ENCODE measurements at places on chromosomes 5 and 9.
A peak's percentile ranks its signal among the peaks of the same experiment; 100 is the strongest.

DNA sequence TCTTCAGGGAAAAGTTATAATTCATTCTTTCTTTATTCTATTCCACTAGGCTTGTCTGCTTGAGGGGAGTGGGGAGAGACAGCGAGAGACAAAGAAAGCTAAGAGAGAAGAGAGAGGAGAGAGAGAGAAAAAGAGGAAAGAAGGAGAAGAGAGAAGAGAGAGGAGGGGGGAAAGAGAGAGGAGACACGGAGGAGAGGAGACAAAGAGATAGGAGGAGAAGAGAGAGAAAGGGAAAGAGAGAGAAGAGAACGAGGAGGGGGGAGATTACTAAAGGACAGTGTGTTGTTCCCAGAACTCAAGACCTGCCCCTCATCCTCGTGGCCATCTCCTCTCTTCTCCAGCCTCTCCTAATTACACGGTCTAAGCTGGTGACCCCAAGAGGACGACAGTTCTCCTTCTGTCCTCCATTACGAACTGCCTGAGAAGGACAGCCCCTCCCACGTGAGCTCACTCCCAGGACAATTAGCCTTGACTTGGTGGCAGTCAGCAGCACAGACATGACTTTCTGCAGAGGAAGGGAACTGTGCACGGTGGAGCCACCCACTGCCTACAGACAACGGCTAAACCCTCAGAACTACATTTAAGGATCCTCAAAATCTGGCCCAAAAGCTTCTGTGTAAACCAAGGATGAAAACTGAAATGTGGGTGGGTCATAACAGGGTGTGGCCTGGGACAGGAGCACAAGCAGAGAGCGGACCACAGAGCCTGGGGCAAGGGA, 99.1 kb downstream of the COL23A1 start:
- DNase-seq: peak; percentile 90

DNA sequence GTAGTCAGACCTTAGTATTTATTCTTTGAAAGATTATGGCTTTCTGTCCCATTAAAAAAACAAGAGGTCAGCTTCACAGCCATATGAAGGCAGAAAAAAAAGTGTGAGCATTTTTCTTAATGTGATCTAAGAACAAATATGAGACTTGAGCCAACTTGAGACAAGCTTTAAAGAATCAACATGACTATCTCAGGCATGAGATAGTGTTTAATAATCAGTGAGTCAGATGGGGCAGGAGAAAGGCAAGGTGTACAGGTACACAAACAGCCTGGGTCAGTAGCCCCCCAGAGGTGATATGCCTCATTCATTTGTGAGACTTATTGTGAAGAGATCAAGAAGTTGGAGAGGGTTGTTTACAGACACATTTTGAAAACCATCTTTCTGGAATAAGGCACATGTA, 83.6 kb downstream of the GDNF start:
- no peak for DNase-seq

DNA sequence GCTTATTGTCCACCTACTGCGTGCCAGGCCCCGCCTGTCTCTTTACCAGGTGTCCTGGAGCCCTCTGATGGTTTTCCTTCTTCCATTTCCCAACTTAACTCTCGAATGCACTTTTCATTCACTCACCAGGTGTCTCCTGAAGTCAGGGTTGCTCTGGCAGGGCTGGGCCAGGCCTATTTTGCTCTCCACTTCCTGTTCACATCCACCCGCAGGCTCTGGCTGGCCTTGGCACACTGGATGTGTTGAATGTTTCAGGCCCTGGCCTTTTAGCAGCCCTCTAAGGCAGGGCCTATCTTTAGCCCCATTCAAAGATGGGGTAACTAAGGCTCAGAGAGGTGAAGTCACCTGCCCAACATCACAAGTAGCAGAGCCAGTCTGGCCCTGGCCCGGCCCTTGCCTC, 16.4 kb downstream of the LRRC8A start:
- no peak for DNase-seq

DNA sequence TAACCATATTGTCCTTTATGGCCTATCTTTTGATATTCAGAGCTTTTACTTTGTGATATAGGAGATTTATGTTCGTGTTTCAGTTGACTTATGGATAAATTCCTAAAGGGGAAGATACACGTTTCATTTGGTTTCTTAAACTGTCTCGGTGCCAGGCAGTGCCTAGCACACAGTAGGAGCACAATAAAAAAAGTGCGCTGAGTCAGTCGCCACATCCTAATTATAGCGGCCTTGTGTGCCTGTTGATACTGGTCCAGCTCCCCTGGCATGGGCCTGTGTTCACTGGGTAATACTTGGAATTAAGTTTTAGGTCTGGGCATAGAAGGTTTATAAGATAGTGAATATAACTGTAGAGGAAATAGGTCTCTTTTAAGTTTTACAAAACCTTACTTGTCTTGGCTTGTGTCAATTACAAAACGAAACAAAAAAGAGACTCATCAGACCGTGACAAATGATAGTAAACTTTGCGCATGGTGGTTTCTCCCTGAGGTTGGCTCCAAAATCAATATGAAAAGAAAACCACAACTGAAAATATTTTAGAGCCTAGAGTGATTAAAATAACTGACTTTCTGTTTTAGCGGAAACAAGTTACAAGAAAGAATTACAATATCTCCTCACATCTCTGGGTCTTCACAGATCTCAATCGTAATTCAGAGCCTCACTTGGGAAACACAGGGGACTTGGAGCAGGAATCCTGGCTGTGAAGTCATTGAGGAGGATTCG, 84.8 kb downstream of the MVB12B start:
- no peak for DNase-seq
